ENCODE measurements at places on chromosomes 4 and X. TPM values are rescaled to one million over a fixed set of nuclear protein-coding genes. Genes with fewer than 3 reads are reported as not detected.

DNA sequence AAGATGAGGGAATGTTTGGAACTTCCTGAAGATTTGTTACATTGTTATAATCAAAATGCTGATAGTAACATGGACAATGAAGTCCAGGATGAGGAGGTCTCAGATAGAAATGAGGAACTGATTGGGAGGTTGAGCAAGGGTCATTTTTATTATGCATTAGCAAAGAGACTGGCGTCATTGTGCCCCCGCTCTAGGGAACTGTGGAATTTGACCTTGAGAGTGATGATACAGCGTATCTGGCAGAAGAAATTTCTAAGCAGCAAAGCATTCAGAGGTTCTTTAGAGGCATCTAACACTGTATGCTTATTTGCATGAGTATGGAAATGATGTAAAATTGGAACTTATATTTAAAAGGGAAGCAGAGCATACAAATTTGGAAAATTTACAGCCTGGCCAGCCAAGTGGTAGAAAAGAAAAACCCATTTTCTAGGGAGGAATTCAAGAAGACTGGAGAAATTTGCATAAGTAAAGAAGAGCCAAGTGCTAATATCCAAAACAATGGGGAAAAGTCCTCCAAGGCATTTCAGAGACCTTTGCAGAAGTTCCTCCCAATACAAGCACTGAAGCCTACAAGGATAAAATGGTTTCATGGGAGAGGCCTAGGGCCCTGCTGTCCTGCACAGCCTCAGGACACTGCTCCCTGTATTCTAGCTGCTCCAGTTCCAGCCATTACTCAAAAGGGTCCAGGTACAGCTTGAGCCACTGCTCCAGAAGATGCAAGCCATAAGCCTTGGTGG, 483.0 kb upstream of the NDST4 start:
- H3K36me3 ChIP-seq: no peaks in the 10 kb centered on the region
- H3K27ac ChIP-seq: no peak overlapping the region
- H3K27me3 ChIP-seq: no peaks in the 10 kb centered on the region
- H3K4me3 ChIP-seq: no peak overlapping the region
- no peak for DNase-seq

Gene ESX1
- not detected for total RNA-seq

Gene STARD8
- total RNA-seq: 11.6 TPM

Gene NPFFR2
- not detected for total RNA-seq
